Thyroid gland (tissue), 4 donors: ENCODE measurements at places on chromosomes 13 and 19. TPM values are rescaled to one million over a fixed set of nuclear protein-coding genes. Genes with fewer than 3 reads are reported as not detected.

CRX gene
- not detected for total RNA-seq

CALR3 gene
- 0.58 TPM for total RNA-seq

DNA sequence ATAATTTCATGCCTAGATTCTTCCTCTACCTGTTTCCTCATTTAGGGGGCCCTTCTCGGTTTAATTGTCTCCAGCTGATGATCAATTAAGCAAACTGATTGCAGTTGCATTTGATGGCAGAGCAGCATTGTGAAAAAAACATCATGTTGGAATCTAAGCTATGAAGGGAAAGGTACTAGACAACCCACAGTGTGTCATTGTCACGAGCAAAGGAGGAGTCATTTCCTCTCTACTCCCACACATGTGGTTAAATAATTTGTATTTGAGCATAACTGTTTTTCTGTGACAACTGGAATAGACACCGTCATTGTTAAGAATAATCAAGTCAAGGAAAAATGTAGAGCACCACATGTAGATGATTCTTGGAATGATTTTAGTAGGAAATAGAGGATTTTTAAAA lies 240.3 kb downstream of the DCT start:
- no peaks in the 10 kb centered on the region for H3K4me1 ChIP-seq
- no peak overlapping the region for H3K27ac ChIP-seq
- no peak for DNase-seq
- no peaks in the 10 kb centered on the region for H3K36me3 ChIP-seq
- no peaks in the 10 kb centered on the region for H3K27me3 ChIP-seq

ENOX1 gene
- 0.39 TPM for total RNA-seq

ZNF90 gene
- 15.3 TPM for total RNA-seq

GRCh38 chr13:24734950-24735349 lies 29.0 kb upstream of the RNF17 start:
- no peak overlapping the region for H3K27ac ChIP-seq
- no peaks in the 10 kb centered on the region for H3K4me1 ChIP-seq
- H3K4me3 ChIP-seq, result no peak overlapping the region
- no peak for DNase-seq
- H3K27me3 ChIP-seq, result no peaks in the 10 kb centered on the region
- H3K36me3 ChIP-seq, result no peaks in the 10 kb centered on the region
